ENCODE measurements at places on chromosomes 2 and 18.
A peak's percentile ranks its signal among the peaks of the same experiment; 100 is the strongest.

DNA sequence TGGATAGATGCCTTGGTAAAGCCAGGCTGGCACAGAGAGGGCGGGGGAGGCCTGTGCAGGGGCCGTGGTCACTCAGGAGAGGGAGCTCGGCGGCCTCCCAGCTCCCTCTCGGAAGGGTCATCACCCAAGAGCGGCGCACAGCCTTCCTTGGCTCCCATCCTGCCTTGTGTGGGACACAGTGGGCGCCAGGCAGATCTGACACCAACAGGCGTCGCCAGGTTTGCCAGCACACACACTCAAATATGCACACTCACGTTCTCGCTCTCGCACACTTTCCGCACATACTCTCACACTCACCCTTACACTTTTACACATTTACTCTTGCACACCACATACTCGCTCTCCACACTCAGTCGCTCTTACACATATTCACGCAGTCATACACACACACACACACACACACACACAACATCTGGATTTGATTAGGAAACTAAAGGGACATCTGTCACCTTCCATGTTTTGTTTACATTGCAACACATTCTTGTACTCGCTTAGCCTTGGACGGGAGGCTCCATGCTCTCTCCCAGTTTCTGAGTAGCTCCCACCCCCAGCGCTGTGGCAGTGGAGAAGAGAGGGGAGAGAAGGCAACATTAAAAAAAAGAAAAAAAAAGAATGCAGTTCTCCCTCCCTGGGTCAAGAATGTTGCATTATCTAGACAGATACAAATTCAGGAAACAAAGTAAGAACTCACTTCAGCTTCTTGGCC lies 10.5 kb downstream of the CHMP1B start:
- no peak for DNase-seq

GRCh38 chr18:39341129-39341528 lies 1775.5 kb upstream of the CELF4 start:
- no peak for DNase-seq

DNA sequence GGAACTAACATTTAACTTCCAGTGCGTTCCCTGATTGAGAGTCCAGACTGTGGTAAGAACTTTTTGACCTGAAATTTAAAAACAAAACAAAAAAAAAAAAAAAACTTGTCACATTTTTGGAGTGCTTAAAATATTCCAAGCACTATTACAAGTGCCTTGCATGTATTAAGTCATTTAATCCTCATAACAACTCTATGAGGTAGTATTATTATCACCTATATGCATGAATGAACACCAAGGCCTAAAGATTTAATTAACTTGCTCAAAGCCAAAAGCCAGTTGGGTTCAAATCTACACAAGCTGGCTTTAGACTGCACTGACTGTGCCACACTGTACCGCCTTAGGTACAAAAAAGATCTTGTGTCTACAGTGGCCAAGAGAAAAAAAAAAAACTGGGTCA lies 35.2 kb downstream of the METTL4 start:
- no peak for DNase-seq

DNA sequence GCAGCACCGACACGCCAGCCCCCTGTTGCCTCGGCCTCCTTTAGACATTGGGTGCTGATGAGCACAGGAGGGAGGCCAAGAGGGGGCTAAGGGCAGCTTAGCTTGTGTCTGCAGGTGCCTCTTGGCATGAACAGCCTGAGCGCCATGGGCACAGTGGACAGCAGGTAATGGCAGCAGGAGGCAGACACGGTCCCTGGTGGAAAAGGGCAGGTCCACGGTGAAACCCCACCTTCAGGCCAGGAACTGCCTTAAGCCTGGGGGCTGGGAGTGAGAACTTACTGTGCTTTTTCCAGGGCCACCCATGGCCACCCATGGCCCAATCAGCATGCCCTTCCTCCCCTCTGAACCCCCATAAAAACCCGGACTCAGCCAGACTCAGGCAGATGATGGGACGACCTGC lies 633.4 kb upstream of the TMEFF2 start:
- DNase-seq, result no peak

- peak; percentile 71 for DNase-seq
Measured at GRCh38 chr2:197838036-197838435, 33.6 kb downstream of the PLCL1 start.

GRCh38 chr18:6610466-6610865 lies 119.0 kb upstream of the ARHGAP28 start:
- DNase-seq, result no peak

GRCh38 chr18:55236150-55236931 lies 277.1 kb upstream of the CCDC68 start:
- no peak for DNase-seq

- no peak for DNase-seq
Measured at GRCh38 chr2:166334805-166335204, 40.9 kb downstream of the SCN9A start.

- DNase-seq, result no peak
Measured at GRCh38 chr2:38709567-38710194, 41.5 kb downstream of the SRSF7 start.

- peak; percentile 27 for DNase-seq
Measured at GRCh38 chr2:72780477-72780876, 45.4 kb downstream of the EXOC6B start.

GRCh38 chr2:98479371-98479770 lies 34.7 kb downstream of the INPP4A start:
- DNase-seq, result no peak

DNA sequence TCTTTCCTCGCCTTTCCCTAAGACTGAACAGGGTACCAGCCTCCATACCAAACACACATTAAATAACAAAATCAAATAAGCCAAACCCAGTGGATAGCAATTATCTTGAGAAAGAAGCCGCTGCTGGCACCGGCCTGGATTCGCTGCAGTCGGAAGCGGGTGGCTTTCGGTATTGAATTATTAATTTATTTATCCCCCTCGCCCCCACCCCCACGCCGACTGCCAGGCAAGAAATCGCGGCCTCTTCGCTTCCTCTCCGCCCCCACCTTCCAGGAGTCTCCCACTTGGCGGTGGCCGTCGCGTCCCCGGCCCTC lies 370 bp upstream of the ZNF804A start:
- DNase-seq, result no peak

GRCh38 chr18:13219593-13220159 lies 1.1 kb downstream of the LDLRAD4 start:
- no peak for DNase-seq

DNA sequence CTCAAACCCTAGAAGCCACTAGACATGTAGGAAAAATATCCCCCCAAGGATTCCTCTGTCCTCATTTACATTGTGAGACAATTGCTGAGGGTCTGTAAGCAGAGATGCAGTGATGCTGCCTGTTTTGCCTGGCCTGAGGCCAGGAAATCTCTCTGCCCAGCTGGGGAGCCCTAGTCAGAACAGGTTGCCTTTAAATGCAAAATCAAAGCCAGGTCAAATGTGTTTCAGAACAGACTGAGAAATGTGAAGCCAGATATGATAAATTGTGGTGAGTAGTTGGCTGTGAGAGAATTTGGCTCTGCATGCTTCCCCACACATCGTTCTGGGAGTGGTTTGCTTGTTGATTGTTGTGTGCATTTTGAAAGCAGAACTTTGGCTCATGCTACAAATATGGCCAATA lies 38.4 kb upstream of the NXPH2 start:
- no peak for DNase-seq

GRCh38 chr2:42052702-42053481 lies 5.1 kb downstream of the PKDCC start:
- DNase-seq, result no peak

DNA sequence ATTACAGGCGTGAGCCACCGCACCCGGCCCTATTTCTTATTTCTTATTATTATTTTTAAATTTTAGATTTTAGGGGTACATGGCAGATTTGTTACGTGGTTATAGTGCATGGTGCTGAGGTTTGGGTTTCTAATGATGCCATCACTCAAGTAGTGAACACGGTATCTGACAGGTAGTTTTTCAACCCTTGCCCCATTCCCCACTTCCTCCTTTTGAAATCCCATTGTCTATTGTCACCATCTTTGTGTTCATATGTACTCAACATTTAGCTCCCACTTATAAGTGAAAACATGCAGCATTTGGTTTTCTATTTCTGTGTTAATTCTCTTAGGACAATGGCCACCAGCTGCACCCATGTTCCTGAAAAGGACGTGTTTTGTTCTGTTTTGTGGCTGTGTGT lies 39.5 kb downstream of the TGIF1 start:
- DNase-seq, result no peak

GRCh38 chr2:22842205-22842869 lies 542.6 kb upstream of the KLHL29 start:
- no peak for DNase-seq

DNA sequence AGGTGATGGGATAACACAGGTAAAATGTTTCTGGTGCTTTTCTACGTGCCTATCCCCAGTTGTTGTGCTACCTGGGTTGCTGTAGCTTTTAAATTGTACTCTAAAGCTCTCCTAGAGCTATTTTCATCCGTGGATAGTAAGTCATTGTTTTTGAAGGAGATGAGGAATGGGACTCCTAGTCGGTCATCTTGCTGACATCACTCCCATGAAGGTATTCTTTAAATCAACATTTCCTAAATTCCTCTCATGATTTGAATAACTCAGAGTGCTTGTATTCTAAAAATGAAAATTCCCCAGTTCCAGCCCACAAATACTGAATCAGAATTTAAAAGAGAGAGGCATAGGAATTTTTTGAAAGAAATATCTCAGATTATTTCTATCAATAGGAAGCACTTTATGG lies 44.3 kb downstream of the CCDC148 start:
- no peak for DNase-seq

- no peak for DNase-seq
Measured at GRCh38 chr18:5972298-5972697, 77.0 kb upstream of the TMEM200C start.

GRCh38 chr2:226798422-226799210 lies 1.0 kb downstream of the IRS1 start:
- DNase-seq, result peak; percentile 49

GRCh38 chr2:48228345-48228684 lies 301.6 kb upstream of the STON1 start:
- DNase-seq, result no peak

DNA sequence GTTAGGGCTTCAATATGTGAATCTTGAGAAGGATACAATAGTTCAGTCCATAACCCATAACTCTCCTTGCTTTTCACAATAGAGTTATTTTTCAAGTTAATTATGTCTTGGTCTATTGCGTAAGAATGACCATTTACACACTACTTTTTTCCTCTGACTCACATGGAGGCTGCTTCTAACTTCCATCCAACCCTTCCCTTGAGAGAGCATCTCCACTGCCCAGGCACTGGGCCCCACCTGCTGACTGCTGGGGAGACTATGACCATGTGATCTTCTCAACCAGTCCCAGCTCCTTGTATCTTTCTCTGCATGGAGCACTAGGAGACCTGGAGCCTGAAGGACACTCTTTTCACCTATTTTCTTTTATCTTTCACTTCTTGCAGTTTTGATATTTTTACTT lies 251.5 kb downstream of the GPD2 start:
- DNase-seq, result no peak

DNA sequence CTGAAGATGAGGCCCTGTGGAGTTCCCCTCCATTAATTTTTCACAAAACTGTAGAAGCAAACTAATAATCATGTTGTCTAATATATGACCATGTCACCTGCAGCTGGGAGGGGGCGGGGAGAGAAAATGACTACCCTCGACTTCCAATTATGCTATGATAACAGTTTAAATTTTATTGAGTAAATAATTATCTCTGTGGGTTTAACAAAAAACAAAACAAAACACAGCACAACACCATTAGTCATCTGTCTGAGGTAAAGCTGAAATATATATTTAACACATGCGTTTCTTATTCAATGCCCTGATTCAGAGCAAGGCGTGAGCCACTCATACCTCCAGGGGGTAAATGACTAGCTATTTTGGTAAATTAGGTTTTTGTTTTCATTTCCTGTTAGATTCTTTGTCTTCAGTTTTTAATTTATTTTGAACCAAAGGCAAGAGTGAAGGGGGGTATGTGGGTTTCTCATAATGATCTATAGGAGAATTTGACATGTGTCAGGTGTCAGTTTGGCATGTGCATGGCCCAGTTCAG lies 77.4 kb upstream of the ZCCHC2 start:
- DNase-seq, result no peak

DNA sequence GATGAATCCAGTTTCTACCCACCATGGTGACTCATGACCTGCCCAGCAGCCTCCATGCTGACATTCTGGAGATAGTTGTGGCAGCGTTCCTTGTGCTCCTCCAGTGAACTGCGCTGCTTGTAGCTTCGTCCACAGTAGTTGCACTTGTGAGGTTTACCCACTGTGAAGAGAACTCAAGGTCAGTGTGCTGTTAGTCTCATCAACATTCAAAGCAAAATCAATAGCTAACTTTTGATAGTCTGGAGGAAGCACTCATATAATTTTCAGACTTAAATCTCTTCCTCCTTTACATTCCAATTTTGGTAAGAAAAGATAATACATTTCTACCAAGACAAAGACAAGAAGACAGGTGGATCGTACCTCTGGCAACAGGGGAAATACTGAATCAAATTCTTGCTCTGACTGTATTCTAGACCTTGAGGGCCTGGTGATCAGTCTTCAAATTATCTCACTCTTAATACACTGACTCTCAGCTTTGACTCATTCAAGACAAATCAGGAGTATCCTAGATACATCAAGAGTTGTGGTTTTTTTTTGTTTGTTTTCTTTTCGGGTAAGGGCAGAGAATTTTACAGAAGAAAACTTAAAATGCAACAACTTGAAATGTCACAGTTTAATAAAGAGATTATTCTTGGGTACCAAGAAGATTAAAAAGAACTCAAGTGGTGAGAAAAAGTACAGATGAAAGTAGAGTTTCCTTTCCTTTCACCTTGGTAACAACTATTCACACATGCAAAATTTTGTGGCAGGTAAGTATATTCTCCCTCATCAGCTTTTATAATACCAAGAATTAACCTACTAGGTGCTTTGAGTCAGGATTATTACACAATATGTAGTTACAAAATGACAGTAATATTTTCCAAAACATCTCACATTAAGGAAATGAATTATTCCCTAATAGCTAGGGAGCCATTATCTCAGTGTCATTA lies 129.2 kb downstream of the IKZF2 start:
- DNase-seq, result no peak

DNA sequence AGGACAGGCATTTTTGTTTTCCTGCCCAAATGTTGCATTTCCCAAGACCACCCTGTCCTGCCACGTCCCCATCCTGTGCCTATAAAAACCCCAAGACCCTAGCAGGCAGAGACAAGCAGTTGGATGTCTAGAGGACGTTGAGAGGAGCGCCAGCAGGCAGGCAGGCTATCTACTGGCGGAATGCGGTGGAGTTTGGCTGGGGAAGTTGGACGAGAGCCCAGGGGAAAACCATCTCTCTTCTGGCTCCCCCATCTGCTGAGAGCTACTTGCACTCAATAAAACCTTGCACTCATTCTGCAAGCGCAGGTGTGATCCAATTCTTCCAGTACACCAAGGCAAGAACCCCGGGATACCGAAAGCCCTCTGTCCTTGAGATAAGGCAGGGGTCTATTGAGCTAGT lies 72.5 kb downstream of the ARL6IP6 start:
- no peak for DNase-seq
